Fibroblast of lung (primary cell): ENCODE measurements at places on chromosomes 3 and 15. TPM values are rescaled to one million over a fixed set of nuclear protein-coding genes. Genes with fewer than 3 reads are reported as not detected.
A peak's percentile ranks its signal among the peaks of the same experiment; 100 is the strongest.

DNA sequence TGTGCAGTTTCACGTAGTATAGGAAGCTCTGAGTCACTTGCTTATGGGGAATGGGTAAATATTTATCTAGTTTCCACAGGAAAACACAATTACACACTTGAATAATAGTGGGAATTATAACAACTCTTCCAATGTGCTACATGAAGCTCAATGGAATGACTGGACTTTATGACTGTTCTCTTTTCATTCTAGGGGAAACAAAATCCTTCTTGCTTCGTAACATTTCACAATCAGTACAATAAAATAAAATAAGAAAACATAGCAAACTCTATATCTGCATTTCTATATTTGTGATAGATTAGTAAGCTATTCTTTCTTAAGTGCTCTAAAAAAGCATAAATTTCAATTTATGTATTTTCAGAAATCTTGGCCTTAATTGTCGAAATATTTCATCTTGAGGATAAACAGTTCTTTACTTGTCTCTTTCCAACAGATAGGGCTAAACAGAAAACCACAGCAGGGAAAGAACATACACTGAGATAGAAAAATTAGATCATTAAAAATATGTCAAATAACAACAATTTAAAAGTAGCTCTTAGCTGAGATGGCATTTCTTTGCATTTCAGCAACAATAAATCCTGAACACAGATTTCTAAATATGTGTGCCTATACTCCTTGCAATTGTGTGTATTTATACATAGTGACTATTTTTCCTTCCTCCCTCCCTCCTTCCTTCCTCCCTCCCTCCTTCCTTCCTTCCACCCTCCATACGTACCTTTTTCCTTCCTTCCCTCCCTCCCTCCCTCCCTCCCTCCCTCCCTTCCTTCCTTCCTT lies 395.5 kb upstream of the KCNMB2 start:
- peak; percentile 33 for DNase-seq

DNA sequence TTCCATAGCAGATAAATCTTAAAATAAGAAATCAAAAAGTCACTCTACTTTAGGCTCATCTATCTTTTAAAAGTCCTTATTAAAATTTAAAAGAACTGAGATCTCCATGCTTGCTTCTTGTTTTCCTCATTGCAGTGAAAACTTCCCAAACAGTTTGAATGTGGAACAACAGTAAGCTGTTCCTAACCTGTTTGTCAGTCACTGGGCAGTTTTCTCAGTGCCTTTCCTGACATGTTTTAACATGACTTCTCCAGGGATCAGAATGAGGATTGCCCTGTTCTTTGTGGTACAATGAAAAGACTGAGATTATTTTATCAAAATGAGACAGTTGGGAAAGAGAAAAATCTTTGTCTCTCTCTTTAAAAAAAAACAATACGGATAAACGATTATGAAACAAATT lies 774 bp downstream of the GPR87 start:
- DNase-seq, result peak; percentile 8

DNA sequence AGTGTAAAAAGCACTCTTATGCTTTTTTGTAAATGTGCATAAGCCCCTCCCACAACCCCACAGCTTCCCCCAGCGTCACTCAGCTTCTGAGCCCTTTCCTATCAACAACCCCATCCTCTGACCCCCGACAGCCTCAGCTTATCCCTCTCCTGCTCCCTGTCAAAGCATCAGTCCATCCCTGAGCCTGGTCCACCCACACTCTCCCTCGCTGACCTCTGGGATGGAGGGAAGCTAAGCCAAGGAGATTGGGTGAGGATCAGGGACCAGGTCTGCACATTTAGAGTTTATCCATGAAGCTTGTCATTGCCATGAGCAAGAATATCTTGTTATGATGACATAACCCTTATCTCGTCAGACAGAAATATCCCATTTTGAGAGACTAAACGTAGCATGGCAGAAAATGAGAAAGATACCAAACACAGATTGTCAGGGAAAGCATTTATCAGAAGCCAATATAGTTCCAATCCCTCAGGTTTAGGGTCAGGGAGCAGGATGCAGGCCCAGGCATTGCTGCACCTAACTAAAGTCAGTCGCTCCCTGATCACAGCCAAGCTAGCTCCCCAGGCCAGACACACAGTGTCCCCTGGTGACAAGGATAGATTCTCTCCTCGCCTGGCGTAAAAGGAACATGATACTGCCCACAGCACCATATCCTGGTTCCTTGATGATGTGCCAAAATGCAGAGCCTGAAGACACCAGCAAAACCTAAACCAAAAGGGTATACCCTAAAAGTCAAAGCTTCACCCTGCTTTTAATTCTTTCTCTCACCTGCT lies 66.9 kb downstream of the DCLK3 start:
- DNase-seq, result no peak

- peak; percentile 19 for DNase-seq
These were observed 199.8 kb downstream of the TCF12 start for GRCh38 chr15:57118013-57118799.

DNA sequence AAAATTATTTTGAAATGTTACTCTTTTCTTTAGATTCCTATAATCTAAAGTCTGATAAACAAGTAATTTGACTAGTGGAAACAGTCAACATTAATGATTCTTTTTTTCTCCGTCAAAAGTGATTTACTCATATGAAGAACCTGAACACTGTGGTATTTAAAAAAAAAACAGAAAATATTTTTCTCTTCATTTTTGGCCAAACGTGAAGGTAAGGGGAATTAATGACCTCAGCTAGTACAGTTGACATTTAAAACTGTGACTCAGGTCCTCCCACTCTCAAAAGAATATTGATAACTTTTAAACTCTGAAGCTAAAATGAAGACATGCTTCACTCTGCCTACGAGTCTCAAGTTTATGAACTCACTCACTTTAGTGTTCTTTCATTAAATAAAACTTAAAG lies 34.5 kb downstream of the TIGIT start:
- no peak for DNase-seq

DNA sequence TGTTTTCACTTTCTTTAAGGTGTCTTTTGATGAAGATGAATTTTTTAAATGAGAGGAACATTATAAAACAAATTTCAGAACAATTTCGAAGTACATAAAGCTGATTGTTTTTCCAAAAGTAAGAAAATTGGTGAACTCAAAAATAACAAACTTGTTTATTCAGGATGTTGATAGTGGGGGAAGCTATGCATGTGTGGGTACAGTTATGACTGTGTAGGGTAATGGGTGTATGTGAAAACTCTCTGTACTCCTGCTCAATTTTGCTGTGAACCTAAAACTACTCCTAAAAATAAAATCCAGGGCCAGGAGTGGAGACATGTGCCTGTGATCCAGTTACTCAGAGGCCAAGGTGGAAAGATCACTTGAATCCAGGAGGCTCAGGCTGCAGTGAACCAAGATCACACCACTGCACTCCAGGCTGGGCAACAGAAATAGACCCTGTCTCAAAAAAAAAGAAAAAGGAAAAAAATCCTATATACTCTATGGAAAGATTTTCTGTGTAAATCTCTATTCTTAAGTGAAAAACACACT lies 37.2 kb downstream of the PIK3CB start:
- no peak for DNase-seq

DNA sequence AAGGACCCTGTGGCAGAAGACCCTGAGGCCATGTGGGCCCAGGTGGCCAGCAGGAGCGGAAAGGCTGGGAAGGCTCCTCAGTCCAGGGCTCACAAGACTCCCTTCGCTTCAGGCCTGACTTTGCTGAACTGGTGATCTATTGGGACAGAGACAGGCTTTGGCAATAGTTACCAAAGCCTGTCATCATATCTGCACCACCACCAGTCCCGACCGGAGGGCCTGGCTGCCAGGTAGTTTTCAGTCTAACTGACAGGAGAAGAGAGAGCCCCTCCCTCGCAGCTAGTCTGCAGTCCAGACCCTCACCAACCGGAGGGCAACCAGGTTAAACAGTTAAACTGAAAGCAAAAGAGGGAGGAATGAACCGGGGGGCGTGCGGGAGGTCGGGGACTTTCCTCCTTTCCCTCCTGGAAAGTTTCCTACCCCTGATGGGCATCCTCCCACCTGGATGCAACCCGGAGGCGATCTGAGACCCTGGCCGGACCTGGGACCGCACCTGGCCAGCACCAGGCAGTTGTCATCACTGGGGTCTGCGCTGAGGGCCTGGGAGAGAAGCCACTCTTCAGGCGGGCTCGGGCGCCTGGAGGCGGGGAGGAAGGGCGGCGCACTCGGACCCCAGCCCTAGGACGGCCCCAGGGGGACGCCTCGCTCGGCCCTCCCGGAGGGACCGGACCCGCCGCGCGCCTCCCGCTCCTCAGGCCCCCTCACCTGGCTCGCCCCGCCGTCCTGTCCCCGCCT lies 435 bp downstream of the RAB27A start:
- no peak for DNase-seq

GRCh38 chr3:128783774-128784173 lies 57.8 kb downstream of the RAB7A start:
- DNase-seq, result no peak

GRCh38 chr15:65610871-65611718 lies at the start of gene INTS14:
Gene INTS14, minus strand, starts transcription at chr15:65611131. Its CDS starts 3,751 bp downstream, at chr15:65607380.
- peak; percentile 97 for DNase-seq

GRCh38 chr3:53375019-53375418 lies 27.7 kb upstream of the DCP1A start:
- peak; percentile 64 for DNase-seq

DNA sequence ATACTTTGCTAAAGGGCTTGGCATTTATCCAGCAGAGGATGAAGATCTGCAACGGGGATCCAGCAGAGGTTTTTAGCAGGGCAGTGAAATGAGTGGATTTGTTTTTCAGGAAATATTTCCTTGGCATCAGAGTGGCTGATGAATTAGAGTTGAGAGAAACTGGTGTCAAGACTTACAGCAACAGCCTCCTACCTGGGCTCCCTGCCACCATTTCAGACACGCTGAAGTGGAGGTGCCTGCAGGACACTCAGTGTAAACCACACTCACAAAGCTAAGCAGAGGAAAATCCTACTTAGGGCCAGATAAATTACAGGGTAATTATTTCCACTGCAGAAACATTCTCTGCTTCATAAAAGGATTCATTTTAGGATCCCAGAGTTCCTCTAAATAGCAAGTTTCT lies 519.7 kb downstream of the FGF12 start:
- no peak for DNase-seq

GRCh38 chr3:143875546-143875945 lies 27.3 kb upstream of the SLC9A9 start:
- DNase-seq, result no peak

DNA sequence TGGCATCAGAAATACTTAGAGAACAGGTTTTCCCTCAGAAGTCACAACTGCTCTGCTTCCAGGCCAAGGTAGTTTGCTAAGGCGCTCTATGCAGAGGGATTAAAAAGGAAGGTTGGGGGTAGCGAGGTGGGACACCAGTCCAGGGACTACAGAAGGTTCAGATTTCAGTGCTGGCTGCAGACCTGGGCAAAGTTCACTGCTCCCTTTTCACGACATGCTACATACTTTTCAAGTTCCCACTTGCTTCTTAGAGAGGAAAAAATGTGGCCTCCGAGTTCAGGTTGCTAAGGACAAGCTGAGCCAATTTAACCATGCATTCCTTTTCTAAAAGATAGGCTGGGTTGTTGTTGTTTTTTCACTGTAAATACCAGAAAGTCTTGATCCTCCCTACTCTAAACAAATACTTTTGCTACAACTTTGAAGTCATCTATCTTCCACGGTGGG lies 158.6 kb upstream of the NR2F2 start:
- DNase-seq, result no peak

DNA sequence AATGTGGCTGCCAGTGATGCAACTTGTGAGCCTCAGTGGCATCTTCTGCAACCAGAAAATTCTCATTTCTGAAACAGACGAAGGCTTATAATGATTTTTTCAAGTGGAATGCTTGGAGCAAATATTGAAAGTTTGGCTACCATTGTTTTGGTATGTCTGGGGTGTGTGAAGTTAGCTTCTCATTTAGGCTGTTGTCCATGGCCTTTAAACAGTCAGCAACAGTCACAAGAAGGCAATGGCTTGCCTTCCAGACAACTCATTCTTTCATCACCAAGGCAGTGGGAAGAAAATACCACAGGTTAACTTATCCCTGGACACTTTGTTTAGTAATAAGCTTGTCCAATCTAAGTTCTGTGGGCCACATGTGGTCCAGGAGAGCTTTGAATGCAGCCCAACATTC lies 4.7 kb upstream of the BNC1 start:
- peak; percentile 80 for DNase-seq

- peak; percentile 94 for DNase-seq
These were observed at the start of gene NDUFAF3 for GRCh38 chr3:49021813-49022687. Gene NDUFAF3, plus strand, starts transcription at chr3:49022121. Its CDS starts 24 bp downstream, at chr3:49022145.

DNA sequence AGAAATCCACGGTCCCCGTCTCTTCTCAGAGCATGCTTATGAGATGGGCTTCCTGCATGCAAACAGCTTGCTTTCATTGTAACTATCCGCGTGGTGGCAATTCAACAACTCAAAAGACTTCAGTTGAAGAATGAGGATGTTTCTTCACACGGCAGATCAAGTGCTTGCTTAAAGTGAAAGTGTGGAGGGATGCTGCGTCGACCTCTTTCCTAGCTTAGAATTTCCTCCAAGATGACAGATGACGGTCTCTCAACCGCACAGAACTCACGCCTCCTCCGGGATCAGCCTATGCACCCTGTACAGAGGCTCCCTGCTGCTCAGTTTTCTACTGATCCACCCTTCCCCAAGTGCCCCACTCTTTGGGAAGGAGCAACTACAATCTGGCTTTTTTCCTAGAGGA lies 47.8 kb downstream of the PCSK6 start:
- DNase-seq, result no peak

- no peak for DNase-seq
These were observed 135.3 kb upstream of the LMCD1 start for GRCh38 chr3:8366219-8366810.

- no peak for DNase-seq
These were observed 25.0 kb downstream of the SEMA6D start for GRCh38 chr15:47742334-47742733.

- no peak for DNase-seq
These were observed 20.8 kb downstream of the SELENOT start for GRCh38 chr3:150623945-150624344.

- no peak for DNase-seq
These were observed 185.2 kb upstream of the ARL6 start for GRCh38 chr3:97579365-97579764.

GRCh38 chr3:102180280-102180931 lies 254.4 kb upstream of the ZPLD1 start:
- DNase-seq, result peak; percentile 82

Gene UTS2B
- total RNA-seq, result 0.51 and 0.99 TPM in 2 replicates

Gene VEPH1
- 21.1 and 34.7 TPM in 2 replicates for total RNA-seq

Gene CADM2
- total RNA-seq, result under 0.01 TPM in 1 of 2 replicates, not detected in the other

Gene AQP9
- total RNA-seq, result not detected in 2 replicates

Gene STXBP5L
- total RNA-seq, result not detected in 2 replicates

Gene NEK10
- total RNA-seq, result 16.4 and 23.0 TPM in 2 replicates

Gene THRB
- 3.9 and 7.4 TPM in 2 replicates for total RNA-seq

Gene PPP1R14D
- total RNA-seq, result not detected in 2 replicates

Gene SUCNR1
- total RNA-seq, result under 0.01 TPM in 2 replicates

Gene SLC12A1
- total RNA-seq, result not detected in 2 replicates

Gene COL6A6
- total RNA-seq, result under 0.01 and 0.83 TPM in 2 replicates

Gene ACKR4
- 1.8 and 14.9 TPM in 2 replicates for total RNA-seq

Gene ADAMTSL3
- 0.17 and 0.26 TPM in 2 replicates for total RNA-seq
